CD4-positive, CD25-positive, alpha-beta regulatory T cell (primary cell): ENCODE measurements at places on chromosomes 5 and 9.

DNA sequence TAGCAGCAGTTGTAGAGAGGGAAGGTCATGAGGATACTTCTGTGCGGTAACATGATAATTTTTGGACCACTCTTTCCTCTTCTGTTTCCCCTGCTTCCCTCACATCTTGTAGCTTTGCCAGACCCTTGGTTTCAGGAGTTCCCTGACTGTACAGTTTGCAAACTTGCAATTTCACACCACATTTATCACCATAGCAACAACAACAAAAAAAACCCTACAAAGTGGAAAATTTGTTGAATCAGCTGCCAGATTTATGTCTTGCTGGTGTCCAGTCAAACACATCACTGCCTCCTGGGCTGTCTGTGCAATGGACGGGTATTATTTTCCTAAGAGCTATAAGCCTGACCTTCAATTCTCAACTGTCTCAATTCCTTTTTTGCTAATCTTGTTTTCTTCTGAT lies 751.6 kb downstream of the TLR4 start:
- H3K4me1 ChIP-seq: no peaks in the 10 kb centered on the region
- H3K4me3 ChIP-seq: no peak overlapping the region
- DNase-seq: no peak
- no peaks in the 10 kb centered on the region for H3K27me3 ChIP-seq

DNA sequence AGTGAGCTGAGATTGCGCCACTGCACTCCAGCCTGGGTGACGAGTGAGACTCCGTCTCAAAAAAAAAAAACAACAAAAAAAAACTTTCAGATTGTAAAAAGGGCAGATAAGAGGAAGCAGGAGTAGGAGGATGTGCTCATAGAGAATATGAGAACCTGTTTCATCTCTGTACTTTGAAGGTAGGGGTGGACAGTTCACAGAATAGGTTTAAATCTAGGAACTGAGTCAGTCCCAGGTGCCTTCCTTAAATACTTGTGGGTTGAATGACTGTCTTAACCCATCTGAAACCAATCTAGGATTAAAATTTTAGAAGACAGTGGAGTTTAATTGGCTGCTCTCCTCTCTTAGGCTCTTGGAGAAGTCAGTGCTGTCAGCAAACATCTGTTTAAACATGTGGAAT lies 12.4 kb downstream of the POLK start:
- H3K27me3 ChIP-seq: no peaks in the 10 kb centered on the region
- no peak overlapping the region for H3K27ac ChIP-seq
- peaks cover 11% of the 10 kb centered on the region for H3K4me1 ChIP-seq
- peaks cover 21% of the 10 kb centered on the region for H3K36me3 ChIP-seq

DNA sequence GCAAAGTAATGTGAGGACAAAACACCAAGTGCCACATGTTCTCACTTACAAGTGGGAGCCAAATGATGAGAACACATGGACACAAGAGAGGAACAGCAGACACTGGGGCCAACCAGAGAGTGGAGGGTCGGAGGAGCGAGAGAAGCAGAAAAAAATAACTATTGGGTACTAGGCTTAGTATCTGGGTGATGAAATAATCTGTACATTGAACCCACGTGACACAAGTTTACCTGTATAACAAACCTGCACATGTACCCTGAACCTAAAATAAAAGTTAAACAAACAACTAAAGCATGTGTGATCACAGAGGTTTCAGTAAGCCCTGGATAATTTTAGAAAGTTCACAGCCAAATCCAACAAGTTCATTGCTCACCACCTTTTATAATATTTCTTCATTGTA lies 160.1 kb downstream of the TENT4A start:
- H3K27me3 ChIP-seq: no peaks in the 10 kb centered on the region

DNA sequence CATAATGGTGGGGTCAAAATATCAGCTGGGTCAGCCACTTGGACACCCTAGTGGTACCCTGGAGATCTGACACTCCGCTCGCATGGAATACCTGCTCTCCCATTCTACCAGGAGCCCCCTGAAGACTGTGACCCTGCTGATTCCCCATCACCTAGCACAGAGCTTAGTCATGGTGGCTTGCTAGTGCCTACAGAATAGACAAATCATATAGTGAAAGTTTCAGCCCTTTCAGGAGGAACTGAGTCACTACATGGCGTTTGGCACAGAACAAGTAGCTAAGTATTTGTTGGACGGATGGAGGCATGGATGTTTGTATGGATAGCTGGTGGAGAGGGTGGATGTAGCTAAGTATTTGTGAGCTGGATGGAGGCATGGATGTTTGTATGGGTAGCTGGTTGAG lies 65.3 kb downstream of the LMX1B start:
- H3K4me3 ChIP-seq: no peak overlapping the region
- H3K27ac ChIP-seq: no peak overlapping the region
- DNase-seq: no peak
- H3K27me3 ChIP-seq: peaks cover 22% of the 10 kb centered on the region
- H3K4me1 ChIP-seq: no peaks in the 10 kb centered on the region

GRCh38 chr5:63963080-63963735 lies 963 bp upstream of the HTR1A start:
- H3K27me3 ChIP-seq: no peaks in the 10 kb centered on the region
- no peak overlapping the region for H3K4me3 ChIP-seq
- H3K27ac ChIP-seq: no peak overlapping the region
- H3K4me1 ChIP-seq: no peaks in the 10 kb centered on the region
- no peaks in the 10 kb centered on the region for H3K36me3 ChIP-seq
- DNase-seq: no peak

DNA sequence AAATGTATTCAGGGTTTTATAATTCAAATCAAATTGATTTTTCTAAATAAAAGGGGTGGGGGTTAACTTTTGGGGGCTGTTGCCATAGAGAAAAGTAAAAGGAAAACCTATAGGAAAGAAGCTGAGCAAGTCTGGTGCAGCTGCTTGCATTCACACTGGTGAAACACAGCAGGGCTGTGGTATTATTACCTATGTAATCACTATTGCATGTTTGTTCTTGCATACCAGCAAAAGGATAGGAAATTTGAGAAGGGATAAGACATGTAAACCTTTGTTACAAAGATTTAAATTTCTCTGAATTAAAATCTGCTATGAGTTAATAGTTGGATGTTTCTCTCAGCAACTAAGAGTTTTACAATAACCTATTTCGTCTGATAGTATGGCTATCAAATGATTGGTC lies 346.7 kb downstream of the EFNA5 start:
- H3K4me1 ChIP-seq: no peaks in the 10 kb centered on the region
- H3K27ac ChIP-seq: no peak overlapping the region
- H3K4me3 ChIP-seq: no peak overlapping the region
- H3K36me3 ChIP-seq: no peaks in the 10 kb centered on the region

- H3K4me3 ChIP-seq: no peak overlapping the region
- no peak for DNase-seq
- no peaks in the 10 kb centered on the region for H3K4me1 ChIP-seq
Observed at GRCh38 chr9:28834156-28834555, 1260.9 kb upstream of the C9orf72 start.

DNA sequence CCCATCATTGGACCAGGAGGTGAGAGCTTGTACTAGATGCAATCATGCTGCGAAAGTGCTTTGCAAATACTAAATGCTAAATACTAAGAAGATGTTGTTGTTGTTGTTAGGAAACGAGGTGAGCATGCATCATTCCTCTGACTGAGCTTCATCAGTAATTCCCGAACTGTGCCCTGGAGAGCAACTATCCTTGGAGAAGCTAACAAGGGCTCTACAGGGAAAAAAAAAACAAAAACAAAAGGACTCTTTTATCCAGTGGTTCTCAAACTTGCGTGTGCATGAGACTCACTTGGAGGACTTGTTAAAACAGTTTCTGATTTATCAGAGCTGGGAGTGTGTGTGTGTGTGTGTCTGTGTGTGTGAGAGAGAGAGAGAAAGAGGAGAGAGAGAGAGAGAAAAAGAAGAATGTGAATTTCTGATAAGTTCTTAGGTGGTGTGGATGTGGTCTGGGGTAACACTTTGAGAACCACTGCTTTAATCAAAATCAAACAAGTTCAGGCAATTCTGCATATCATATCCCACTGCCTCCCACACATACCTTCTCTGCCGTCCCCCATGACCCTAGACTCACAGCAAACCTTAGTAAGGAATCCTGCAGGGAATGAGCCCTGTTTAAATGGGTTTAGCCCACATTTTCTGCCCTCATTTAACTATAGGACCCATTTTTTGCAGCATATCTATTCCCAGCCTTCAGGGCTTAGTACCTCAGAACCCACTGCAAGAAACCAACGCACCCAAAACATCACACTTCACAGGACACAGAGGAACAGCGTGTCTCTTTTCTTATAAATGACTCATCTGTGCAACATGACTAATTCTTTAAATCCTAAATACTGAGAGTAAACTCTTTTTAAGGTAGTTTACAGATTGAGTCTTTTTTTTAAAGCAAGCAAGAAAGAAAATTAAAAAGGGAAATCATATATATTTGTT lies 48.9 kb downstream of the PDE6A start:
- H3K4me1 ChIP-seq: no peaks in the 10 kb centered on the region
- no peaks in the 10 kb centered on the region for H3K36me3 ChIP-seq
- no peak overlapping the region for H3K4me3 ChIP-seq
- no peak overlapping the region for H3K27ac ChIP-seq
- no peak for DNase-seq

DNA sequence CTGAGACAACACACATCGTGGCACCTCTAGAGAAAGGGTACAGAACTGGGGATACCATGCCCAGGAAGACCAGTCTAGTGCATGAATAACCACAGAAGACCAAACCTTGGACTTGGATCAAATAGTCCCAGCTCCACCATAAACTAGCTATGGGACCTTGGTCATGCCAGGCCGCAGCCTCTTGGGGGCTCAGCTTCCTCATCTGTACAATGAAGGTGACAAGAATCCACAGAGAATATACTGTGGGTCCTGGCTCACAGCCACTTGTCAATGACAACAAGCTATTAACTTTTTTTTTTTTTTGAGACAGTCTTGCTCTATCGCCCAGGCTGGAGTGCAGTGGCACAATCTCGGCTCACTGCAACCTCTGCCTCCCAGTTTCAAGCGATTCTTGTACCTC lies 3.9 kb downstream of the KYAT1 start:
- no peak overlapping the region for H3K4me3 ChIP-seq
- H3K4me1 ChIP-seq: peaks cover 16% of the 10 kb centered on the region
- H3K36me3 ChIP-seq: no peaks in the 10 kb centered on the region
- no peaks in the 10 kb centered on the region for H3K27me3 ChIP-seq
- no peak for DNase-seq
- no peak overlapping the region for H3K27ac ChIP-seq

DNA sequence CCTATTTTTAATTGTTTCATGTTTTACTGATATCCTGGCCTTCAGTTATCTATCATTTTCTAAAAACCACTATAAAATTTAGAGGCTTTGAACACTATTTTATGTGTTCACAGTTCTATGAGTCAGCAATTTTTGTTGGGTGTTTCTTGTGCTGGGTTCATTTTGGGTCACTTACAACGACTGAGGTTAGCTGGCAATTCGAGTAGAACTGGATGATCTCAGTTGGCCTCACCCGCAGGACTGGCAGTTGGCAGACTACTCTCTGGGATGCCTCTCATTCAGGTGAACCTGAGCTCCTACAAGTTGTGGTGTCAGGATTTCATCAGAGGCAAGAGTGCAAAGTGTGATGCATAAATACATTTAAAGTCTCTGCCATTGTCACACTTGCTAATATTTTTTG lies 151.0 kb upstream of the PAPPA start:
- H3K4me3 ChIP-seq: no peak overlapping the region
- no peaks in the 10 kb centered on the region for H3K4me1 ChIP-seq
- H3K36me3 ChIP-seq: no peaks in the 10 kb centered on the region

- DNase-seq: no peak
- H3K27ac ChIP-seq: no peak overlapping the region
- H3K4me3 ChIP-seq: no peak overlapping the region
- H3K36me3 ChIP-seq: peaks cover 24% of the 10 kb centered on the region
- no peaks in the 10 kb centered on the region for H3K27me3 ChIP-seq
Observed at GRCh38 chr9:4837261-4838188, 44.8 kb downstream of the RCL1 start.

GRCh38 chr5:149174847-149175234 lies 33.5 kb downstream of the ABLIM3 start:
- DNase-seq: no peak
- H3K4me1 ChIP-seq: no peaks in the 10 kb centered on the region
- no peaks in the 10 kb centered on the region for H3K36me3 ChIP-seq
- no peak overlapping the region for H3K27ac ChIP-seq

GRCh38 chr5:54905246-54905795 lies 80.1 kb downstream of the ESM1 start:
- H3K4me1 ChIP-seq: peaks cover 7% of the 10 kb centered on the region
- peaks cover 38% of the 10 kb centered on the region for H3K27me3 ChIP-seq
- no peak for DNase-seq

GRCh38 chr5:68067291-68067690 lies 148.3 kb upstream of the PIK3R1 start:
- no peak for DNase-seq
- H3K36me3 ChIP-seq: no peaks in the 10 kb centered on the region
- no peaks in the 10 kb centered on the region for H3K4me1 ChIP-seq
- H3K27ac ChIP-seq: no peak overlapping the region

DNA sequence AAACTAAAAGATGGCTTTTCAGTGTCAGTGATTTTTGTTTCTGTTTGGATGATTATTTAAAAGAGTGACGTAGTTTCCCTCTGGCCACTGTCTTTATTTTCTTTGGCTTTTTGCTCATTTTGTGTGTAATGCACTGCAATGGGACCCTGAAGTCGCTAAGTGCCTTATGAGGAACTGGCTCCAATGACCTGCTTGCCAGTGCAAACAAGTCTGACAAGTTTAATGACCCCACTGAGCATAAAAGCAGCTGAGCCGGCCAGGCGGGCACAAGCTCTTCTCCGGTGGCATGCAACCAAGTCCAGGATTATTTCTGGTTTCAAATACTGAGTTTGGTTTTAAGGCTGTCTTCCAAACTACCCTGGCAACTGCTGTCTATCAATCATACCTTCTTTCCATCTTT lies 15.6 kb upstream of the GNA14 start:
- H3K27me3 ChIP-seq: peaks cover 4% of the 10 kb centered on the region
- DNase-seq: no peak
- H3K4me3 ChIP-seq: no peak overlapping the region
- no peaks in the 10 kb centered on the region for H3K4me1 ChIP-seq

DNA sequence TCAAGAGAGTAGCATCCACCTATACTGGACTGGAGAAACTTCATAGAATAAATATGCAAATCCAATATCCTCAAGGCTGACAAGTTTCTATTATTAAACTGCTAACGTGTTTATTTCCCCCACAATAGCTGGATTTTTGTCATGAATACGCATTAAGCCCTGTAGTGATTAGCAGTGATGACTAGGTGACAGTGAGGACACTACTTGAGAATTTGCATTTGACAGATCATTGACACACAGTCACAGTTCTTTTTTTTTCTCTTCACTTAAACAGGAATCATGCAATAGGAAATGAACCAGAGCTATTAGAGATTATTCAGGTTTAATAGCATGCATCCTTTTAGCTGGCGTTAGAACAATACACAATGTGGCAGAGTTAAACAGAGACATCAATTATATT lies 35.3 kb downstream of the MPDZ start:
- H3K36me3 ChIP-seq: no peaks in the 10 kb centered on the region
- H3K4me3 ChIP-seq: no peak overlapping the region
- DNase-seq: no peak

DNA sequence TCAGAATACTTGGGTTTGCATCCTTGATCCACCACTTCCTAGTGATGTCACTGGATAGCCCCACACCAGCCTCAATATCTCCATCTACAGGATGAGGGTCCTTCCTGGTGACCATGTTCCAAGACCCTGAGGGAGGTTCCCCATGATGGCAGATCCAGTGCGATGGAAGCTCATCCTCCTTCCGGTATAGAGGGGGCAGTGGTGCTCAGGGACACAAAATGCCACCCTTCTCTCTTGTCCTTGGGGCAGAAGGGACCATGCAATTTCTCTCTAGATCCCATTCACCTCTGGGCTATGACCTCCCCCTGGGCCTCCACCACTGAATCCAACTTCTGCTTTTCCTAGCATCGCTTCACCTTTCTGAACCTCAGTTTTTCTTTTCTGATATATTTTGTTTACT lies 5.4 kb upstream of the SLC25A51 start:
- H3K27me3 ChIP-seq: peaks cover 2% of the 10 kb centered on the region
- H3K36me3 ChIP-seq: no peaks in the 10 kb centered on the region
- peaks cover 6% of the 10 kb centered on the region for H3K4me1 ChIP-seq
- no peak overlapping the region for H3K4me3 ChIP-seq
